ENCODE measurements at places on chromosomes 3 and 15. TPM values are rescaled to one million over a fixed set of nuclear protein-coding genes. Genes with fewer than 3 reads are reported as not detected.

SLC22A14 gene
- total RNA-seq: 0.13 TPM

ALPK3 gene
- 1.0 TPM for total RNA-seq

SNX22 gene
- total RNA-seq: 2.3 TPM

SLC24A5 gene
- total RNA-seq: not detected

SCG3 gene
- total RNA-seq: 0.62 TPM

TJP1 gene
- total RNA-seq: 79.1 TPM

CFAP100 gene
- total RNA-seq: not detected

CHRNA5 gene
- 52.4 TPM for total RNA-seq

GRCh38 chr3:5195605-5196004, 8.1 kb downstream of the EDEM1 start:
- no peak overlapping the region for H3K4me3 ChIP-seq
- peaks cover 17% of the 10 kb centered on the region for H3K4me1 ChIP-seq
- peaks cover 3% of the 10 kb centered on the region for H3K36me3 ChIP-seq
- H3K27ac ChIP-seq: peak overlapping the region; percentile 72
- H3K27me3 ChIP-seq: no peaks in the 10 kb centered on the region
- no peak for DNase-seq

DNA sequence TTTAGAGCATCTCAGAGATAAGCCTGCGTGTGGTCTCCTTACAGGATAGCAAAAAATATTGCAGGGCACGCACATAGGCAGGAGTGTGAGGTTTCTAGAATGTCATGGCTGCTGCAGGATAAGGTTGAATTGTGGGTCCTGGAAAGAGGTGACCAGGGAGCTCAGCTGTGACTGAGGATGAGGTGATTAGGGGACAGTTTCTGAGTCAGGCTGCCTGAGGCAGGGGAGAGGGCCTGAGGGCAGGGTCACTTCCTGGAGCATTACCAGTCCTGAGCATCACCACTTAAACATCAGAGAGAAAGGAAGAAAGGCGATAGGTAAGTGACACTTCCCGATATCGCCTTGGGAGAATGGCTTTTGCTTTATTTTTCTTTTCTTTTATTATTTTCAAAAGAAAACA, 813.8 kb downstream of the TUSC7 start:
- H3K4me3 ChIP-seq: no peak overlapping the region
- H3K27ac ChIP-seq: no peak overlapping the region
- no peak for DNase-seq
- no peaks in the 10 kb centered on the region for H3K4me1 ChIP-seq
- H3K36me3 ChIP-seq: no peaks in the 10 kb centered on the region

DNA sequence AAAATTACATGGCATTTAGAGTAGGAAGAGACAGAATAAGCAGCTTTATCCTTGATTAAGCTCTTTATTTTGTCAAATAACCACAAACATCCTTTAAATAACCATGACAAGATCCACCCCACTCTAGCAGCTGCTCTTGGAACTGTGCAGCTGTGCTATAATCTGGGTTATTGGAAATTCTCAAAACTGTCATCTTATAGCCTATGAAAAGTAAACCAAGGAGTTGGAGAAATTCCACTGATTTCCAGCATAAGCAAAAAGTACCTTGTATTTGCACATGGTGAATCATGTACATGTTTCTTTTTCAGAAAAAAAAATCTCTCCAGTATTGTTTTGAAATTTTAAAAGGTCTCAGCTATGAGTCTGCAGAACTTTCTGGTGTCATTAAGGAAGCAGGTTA, 88.8 kb upstream of the ABI3BP start:
- no peaks in the 10 kb centered on the region for H3K4me1 ChIP-seq
- no peaks in the 10 kb centered on the region for H3K36me3 ChIP-seq
- no peak for DNase-seq
- no peak overlapping the region for H3K27ac ChIP-seq

- no peak for DNase-seq
- no peaks in the 10 kb centered on the region for H3K27me3 ChIP-seq
- H3K27ac ChIP-seq: no peak overlapping the region
- no peak overlapping the region for H3K4me3 ChIP-seq
- H3K36me3 ChIP-seq: no peaks in the 10 kb centered on the region
- H3K4me1 ChIP-seq: no peaks in the 10 kb centered on the region
Measured at GRCh38 chr15:35956056-35956455, 410.1 kb upstream of the DPH6 start.

DNA sequence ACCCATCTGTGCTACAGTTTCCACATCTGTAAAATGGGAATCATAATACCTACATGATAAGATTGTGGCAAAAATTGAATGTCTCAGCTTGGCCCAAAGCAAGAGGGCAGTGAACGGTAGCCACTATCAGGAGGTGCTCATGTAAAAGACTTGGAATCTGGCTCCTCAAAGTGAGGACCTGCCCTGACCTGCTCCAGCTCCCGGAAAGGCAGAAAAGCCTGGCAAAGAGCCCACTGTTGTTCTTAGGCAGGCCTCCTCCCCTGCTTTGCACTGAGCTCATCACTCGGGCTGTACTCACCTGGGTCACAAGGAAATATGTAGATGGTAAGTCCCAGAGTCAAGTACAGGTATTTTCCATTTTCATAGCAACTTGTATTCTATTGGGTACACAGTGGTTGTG, 250.7 kb upstream of the TBL1XR1 start:
- H3K36me3 ChIP-seq: no peaks in the 10 kb centered on the region
- H3K4me1 ChIP-seq: peaks cover 13% of the 10 kb centered on the region
- H3K27ac ChIP-seq: peak overlapping the region; percentile 62
- no peak for DNase-seq
- no peak overlapping the region for H3K4me3 ChIP-seq
- no peaks in the 10 kb centered on the region for H3K27me3 ChIP-seq

- H3K36me3 ChIP-seq: no peaks in the 10 kb centered on the region
- peak overlapping the region; percentile 97 for H3K27ac ChIP-seq
- DNase-seq: no peak
Measured at GRCh38 chr3:125061170-125061569, 5.4 kb upstream of the HEG1 start.

DNA sequence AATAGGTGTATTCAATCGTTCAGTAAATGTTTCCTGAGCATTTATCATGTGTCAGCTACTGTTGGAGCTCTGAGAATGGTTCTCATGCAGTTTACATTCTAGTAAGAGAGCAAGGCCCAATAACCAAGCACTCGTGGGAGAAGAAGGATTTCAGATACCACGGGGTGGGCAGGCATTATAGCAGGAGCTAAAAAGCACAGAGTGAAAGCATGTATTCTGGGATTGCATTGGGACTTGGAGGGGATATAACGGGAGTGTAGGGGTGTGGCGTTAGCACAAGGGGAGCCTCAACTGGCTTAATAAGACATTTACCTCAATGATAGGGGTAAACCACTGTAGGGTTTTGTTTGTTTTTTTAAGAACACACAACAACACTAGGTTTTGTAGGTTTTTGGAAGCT, 1.6 kb upstream of the SIAH2 start:
- H3K27ac ChIP-seq: peak overlapping the region; percentile 96
- peaks cover 8% of the 10 kb centered on the region for H3K36me3 ChIP-seq
- peaks cover 27% of the 10 kb centered on the region for H3K4me1 ChIP-seq
- no peaks in the 10 kb centered on the region for H3K27me3 ChIP-seq
- no peak for DNase-seq
- peak overlapping the region; percentile 93 for H3K4me3 ChIP-seq

DNA sequence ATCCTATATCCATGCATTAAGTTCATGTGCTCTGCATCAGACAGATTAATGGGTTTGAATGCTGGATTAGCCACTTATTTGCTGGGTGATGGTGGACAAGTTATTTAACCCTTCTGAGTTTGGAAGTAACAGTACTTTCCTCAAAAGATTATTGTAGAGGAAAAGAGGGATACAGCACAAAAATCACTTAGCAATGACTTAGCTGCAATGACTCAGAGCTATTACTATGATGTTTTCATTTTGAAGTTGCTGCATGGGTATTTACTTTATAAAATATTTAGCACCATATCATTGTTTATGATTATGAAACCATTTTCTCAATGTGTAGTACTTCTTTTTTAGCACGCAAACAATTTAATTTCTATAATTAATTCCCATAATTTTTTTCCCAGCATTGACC, 248.4 kb downstream of the MYRIP start:
- no peaks in the 10 kb centered on the region for H3K4me1 ChIP-seq
- no peak overlapping the region for H3K27ac ChIP-seq
- no peaks in the 10 kb centered on the region for H3K36me3 ChIP-seq
- no peaks in the 10 kb centered on the region for H3K27me3 ChIP-seq
- no peak overlapping the region for H3K4me3 ChIP-seq

GRCh38 chr3:23206366-23206765, 3.2 kb downstream of the UBE2E2 start:
- no peak overlapping the region for H3K4me3 ChIP-seq
- H3K27me3 ChIP-seq: no peaks in the 10 kb centered on the region
- no peak for DNase-seq

GRCh38 chr3:189961522-189962161, 159.1 kb downstream of the P3H2 start:
- peak overlapping the region; percentile 57 for H3K27ac ChIP-seq
- no peaks in the 10 kb centered on the region for H3K27me3 ChIP-seq
- H3K4me1 ChIP-seq: peaks cover 8% of the 10 kb centered on the region
- H3K36me3 ChIP-seq: no peaks in the 10 kb centered on the region

- no peaks in the 10 kb centered on the region for H3K36me3 ChIP-seq
- no peak for DNase-seq
- peaks cover 14% of the 10 kb centered on the region for H3K4me1 ChIP-seq
- peaks cover 16% of the 10 kb centered on the region for H3K27me3 ChIP-seq
- peak overlapping the region; percentile 24 for H3K4me3 ChIP-seq
- no peak overlapping the region for H3K27ac ChIP-seq
Measured at GRCh38 chr15:74129586-74130154, 716 bp upstream of the ISLR2 start.

DNA sequence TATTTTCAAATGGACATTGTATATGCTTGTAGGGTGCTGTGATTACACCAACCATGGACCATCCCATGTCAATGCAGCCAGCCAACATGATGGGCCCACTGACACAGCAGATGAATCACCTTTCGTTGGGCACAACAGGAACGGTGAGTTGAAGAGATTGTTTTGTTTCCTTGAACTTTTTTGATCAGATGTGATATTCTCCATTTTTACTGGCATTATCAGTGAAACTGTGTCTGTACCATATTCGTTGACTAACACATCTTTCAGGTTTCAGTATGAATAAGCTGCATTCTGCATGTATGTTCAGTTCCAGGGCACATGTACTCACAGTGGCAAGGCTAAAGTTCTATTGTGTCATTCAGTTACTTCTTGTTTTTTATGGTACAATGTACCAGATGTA, 655.2 kb downstream of the RBMS3 start:
- H3K36me3 ChIP-seq: no peaks in the 10 kb centered on the region
- H3K4me3 ChIP-seq: no peak overlapping the region

GRCh38 chr15:63997715-63998442, 48.4 kb downstream of the DAPK2 start:
- no peak overlapping the region for H3K4me3 ChIP-seq
- H3K4me1 ChIP-seq: no peaks in the 10 kb centered on the region
- no peak for DNase-seq
- no peaks in the 10 kb centered on the region for H3K27me3 ChIP-seq
- H3K27ac ChIP-seq: no peak overlapping the region

DNA sequence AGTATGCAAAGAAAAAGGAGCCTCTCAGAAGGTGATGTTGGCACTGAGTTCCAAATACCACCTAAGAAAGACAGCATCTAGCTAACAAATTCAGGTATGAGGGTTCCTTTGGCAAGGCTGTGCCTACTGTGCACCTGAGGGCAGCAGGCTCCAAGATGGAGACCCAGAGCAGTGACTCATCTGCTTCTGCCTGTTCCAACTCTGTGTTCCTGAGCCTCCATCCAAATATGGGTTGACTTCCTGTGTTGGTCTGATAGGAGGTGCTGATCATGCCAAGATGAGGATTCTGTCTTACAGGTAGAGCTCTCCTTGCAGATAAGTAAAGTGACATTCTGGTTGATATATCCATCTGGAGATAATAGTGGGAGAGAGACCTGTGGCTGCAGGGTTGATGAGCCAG, 26.0 kb downstream of the SV2B start:
- no peak overlapping the region for H3K27ac ChIP-seq
- no peaks in the 10 kb centered on the region for H3K4me1 ChIP-seq
- DNase-seq: no peak
- no peak overlapping the region for H3K4me3 ChIP-seq

GRCh38 chr3:5456199-5456598, 268.7 kb downstream of the EDEM1 start:
- H3K36me3 ChIP-seq: no peaks in the 10 kb centered on the region
- H3K4me1 ChIP-seq: no peaks in the 10 kb centered on the region
- H3K27ac ChIP-seq: no peak overlapping the region
- no peak for DNase-seq

GRCh38 chr15:76905855-76906254, 715 bp upstream of the SCAPER start:
- no peaks in the 10 kb centered on the region for H3K36me3 ChIP-seq
- DNase-seq: no peak
- H3K4me1 ChIP-seq: peaks cover 18% of the 10 kb centered on the region
- H3K27ac ChIP-seq: peak overlapping the region; percentile 93
- H3K27me3 ChIP-seq: no peaks in the 10 kb centered on the region

DNA sequence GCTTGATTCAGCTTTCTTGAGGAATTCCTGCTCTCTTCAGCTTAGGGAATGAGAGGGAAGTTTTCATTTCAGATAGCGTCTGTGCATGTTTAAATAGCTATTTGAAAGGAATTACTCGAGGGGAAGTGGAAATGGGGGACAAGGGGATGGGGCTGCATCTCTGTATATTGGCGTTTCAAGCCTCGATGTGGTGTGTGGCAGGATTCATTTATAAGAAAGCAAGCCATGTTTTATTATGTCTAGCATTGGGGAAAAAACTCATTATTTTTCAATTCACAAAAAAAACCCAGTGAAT, 1.0 kb downstream of the ATP2C1 start:
- H3K36me3 ChIP-seq: no peaks in the 10 kb centered on the region
- H3K27ac ChIP-seq: peak overlapping the region; percentile 84
- no peaks in the 10 kb centered on the region for H3K27me3 ChIP-seq

DNA sequence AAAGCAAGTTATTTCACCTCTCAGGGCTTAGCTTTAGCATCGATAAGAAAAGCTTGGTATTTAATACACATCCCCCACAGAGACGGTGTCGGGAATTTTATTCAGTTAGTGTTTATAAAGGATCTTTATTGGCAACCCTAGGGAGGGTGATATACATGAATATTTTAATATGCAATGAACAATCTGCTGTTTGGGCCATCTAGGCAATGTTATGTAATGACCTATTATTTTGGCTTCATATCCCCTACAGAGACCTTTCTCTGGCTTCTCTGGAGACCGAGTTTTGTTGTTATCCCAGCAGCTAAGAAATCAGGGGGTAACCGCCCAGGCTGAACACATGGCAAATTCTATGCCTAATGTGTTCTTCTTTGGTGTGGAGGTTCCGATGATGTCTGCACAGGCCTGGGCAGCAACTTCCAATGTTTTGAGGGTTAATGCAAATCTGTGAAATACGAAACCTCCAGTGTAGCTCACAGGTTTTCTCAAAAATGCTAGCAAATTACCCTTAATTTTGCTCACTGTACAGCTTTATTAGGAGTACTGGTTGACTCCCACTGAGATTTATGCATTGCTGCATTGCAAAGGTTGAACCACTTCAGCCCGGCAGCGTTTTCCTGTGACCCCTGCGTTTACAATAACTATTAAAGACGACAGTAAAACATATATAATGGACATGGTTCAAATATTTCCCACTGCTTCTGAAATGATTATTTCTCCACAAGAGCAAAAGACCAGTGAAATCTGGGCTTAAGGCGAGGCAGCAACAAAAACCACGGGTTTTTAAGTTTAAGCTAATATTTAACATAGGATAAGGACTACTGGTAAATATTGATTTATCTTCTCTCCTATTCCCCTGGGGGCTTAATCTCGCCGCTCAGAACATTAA, 298.3 kb upstream of the NR2E3 start:
- no peaks in the 10 kb centered on the region for H3K4me1 ChIP-seq
- H3K27ac ChIP-seq: no peak overlapping the region
- H3K27me3 ChIP-seq: no peaks in the 10 kb centered on the region
- no peak overlapping the region for H3K4me3 ChIP-seq
- no peaks in the 10 kb centered on the region for H3K36me3 ChIP-seq
- DNase-seq: no peak

GRCh38 chr15:67915461-67916374, 75.9 kb upstream of the RNU6-1 start:
- no peaks in the 10 kb centered on the region for H3K27me3 ChIP-seq
- H3K36me3 ChIP-seq: no peaks in the 10 kb centered on the region
- peaks cover 35% of the 10 kb centered on the region for H3K4me1 ChIP-seq

Data from Panc1 (cell line).